LoVo (cell line): ENCODE measurements at places on chromosomes 1 and 21.

DNA sequence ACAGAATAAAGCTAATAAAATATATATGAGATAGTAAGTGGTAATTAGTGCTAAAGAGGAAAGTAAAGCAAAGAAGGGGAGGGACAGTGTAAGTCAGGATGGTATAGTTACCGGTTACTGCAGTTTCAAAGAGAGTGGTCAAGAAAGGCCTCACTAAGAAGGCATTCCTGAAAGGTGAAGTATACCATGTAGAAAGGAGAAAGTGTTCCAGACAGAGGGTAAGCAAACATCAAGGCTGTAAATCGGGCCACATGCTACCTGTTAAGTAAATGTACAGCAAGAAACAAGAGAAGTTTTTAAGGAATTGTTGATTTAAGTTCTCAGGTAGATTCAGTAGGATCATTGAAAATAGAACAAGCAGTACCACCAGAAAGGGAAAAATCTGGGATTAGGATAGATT is 9.7 kb downstream of the DESI2 start:
- no peak for DNase-seq

- DNase-seq = peak; percentile 98
These were observed at the start of gene HDAC1 for GRCh38 chr1:32291708-32292538. Gene HDAC1, plus strand, starts transcription at chr1:32292083. Its CDS starts 87 bp downstream, at chr1:32292170.

DNA sequence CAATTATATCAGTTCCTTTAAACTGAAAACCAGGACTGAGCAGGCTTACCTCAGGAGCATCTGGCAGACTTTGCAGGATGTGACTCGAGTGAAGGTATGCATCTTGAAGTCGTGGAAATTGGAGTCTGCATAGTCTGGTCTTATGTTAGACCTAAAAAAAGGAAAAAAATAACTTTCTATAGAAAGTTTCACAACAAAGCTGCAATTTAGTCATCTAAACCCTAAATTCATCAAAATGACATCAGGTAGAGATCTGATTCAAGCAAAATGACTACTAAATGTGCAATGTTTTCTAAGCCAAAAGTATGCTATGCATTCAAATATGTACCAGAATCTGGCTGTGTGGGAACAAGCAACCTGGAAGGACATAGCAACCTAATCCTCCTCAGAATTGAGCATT is 260.1 kb downstream of the VAV3 start:
- no peak for DNase-seq

GRCh38 chr1:5375481-5375880 is 616.7 kb downstream of the NPHP4 start:
- no peak for DNase-seq

DNA sequence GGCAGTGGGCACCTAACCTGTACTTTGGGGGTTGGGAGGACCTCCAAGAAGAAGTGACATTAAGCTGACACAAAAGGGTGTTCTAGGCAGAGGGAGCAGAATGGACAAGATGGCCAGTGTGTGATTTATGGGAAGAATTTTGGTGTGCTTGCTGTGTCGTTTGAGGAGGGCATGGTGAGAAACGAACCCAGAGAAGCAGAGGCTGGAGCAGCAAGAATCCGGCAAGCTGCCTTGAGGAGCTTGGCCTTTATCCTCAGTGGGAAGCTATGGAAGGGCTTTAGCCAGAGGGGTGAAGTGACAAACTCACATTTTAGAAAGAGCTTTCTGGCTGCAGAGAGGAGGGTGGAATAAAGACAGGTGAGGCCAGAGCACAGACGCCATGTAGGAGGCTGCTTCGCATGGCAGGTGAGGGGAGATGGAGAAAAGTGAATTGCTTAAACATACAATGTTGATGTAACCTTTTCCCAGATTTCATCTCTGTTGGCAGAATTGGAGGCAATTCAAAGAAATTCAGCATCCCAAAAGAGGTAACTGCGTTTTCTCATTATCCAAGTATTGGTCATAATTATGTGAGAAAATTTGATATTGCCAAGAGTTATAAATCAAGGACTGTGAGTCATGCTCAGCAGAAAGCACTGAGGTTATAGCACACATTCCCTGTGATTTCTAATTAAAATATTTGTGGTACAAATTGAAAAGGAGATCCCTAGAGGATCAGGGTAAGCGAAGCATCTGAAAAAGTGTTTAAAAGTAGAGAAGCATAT is 26.5 kb downstream of the TRIM45 start:
- DNase-seq = no peak

GRCh38 chr21:31267644-31268043 is 76.4 kb downstream of the TIAM1 start:
- DNase-seq = no peak

DNA sequence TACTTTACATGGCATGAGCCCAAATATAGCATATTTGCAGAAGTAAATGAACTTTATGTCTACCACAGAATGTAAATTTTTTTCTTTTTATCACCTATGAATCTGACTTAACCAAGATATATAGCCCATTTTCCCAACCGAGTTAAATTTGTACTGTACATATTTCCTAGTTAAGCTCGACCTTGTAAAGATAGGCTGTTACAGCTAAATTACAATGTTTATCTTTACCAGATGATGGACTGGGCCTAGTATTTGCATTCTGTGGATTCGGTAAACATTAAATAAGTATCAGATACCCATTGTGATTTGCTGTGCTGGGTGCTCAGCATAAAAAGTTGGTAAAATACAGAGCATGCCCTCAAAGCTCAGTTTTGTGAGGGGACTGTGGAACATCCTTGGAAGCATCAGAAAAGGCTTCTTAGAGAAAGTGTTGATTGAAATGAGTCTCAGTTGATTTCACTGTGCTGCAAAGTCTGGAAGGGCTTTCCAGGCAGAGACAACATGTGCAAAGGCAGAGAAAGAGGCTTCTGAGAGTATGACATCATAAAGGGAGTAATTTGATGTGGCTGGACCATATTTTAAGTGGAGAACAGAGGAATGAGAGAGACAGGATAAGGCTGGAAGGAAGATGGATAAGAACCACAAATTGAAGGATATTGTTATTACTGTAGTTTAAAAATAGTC is 27.4 kb downstream of the MORC3 start:
- no peak for DNase-seq

GRCh38 chr21:42140196-42140934 is 69.2 kb downstream of the UMODL1 start:
- DNase-seq = no peak

DNA sequence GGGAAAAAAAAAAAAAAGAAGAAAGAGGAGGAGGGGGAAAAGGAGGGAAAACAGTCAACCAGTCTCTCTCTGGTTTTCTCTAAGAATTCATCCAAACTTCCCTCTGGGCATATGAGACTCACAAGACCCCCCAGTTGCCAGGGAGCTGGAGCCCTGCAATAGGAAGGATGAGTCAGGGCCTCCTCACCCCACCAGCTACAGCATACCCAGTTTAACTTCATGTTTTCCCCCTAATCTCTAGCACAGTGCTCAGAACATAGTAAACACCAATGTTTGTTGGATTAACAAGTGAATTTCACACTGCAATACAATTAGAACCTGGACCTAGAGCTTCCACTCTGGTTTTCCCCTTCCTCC is 7.8 kb downstream of the F11R start:
- no peak for DNase-seq

GRCh38 chr1:23044035-23044434 is 24.8 kb downstream of the KDM1A start:
- DNase-seq = no peak
